Stimulated activated CD8-positive, alpha-beta memory T cell treated with anti-CD3 and anti-CD28 coated beads, Interleukin-4, amount 100 ng/mL, for 1 hour (primary cell): ENCODE measurements at places on chromosomes 5 and 9.

- no peak for DNase-seq
These were observed 454 bp downstream of the NELFB start for GRCh38 chr9:137255448-137256114.

DNA sequence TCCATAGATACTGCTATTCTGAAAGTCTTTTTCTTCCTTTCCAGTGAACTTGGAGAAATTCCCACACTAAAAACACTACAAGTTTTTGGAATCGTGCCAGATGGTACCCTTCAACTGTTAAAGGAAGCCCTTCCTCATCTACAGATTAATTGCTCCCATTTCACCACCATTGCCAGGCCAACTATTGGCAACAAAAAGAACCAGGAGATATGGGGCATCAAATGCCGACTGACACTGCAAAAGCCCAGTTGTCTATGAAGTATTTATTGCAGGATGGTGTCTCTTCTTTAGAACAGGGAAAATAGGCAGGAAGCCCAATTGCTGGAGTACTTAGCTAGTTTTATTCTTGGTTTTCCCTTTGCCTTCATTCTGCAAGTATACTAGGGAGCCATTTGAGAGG lies 29.9 kb downstream of the SKP2 start:
- no peak for DNase-seq

DNA sequence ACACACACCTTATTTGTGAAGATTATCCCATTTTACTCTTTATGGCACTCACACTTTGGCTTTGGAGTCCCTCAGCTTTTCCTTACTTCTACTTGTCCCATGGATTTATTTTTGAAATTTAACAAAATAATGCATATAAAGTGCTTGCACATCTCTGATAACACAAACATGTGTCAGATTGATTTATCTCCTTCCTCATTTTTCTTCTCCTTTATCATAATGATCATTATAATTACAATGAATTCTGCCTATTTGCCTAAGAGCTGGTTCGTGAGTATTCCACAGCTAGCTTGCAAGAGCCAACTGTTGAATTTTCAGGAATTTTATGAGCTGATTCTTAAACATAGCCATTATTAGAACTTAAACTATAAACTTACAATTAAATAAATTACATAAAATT lies 347.7 kb downstream of the CHSY3 start:
- no peak for DNase-seq

GRCh38 chr9:129934041-129934591 lies 98.9 kb downstream of the USP20 start:
- no peak for DNase-seq

- no peak for DNase-seq
These were observed 41.7 kb downstream of the SMIM15 start for GRCh38 chr5:61120534-61120933.

DNA sequence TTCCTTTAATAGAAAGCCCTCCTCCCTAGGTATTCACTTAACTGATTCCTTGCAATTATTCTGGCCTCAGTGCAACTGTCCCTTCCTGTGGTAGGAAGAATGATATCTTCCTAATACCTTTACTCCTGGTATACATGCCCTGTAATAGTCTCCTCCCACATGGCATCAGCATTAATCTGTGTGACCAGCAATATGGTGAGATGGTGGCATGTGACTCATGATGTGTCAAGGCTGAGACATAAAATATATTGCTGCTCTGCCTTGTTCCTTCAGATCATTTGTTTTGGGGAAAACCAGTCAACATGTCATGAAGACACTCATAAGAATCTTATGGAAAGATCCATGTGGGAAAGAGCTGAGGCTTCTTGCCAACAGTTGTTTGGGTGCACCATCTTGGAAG lies 149.1 kb upstream of the TRPM3 start:
- DNase-seq, result no peak

GRCh38 chr5:121783700-121784099 lies 68.0 kb upstream of the FTMT start:
- DNase-seq, result no peak

GRCh38 chr9:135369412-135369990 lies 110.1 kb upstream of the PPP1R26 start:
- DNase-seq, result no peak

DNA sequence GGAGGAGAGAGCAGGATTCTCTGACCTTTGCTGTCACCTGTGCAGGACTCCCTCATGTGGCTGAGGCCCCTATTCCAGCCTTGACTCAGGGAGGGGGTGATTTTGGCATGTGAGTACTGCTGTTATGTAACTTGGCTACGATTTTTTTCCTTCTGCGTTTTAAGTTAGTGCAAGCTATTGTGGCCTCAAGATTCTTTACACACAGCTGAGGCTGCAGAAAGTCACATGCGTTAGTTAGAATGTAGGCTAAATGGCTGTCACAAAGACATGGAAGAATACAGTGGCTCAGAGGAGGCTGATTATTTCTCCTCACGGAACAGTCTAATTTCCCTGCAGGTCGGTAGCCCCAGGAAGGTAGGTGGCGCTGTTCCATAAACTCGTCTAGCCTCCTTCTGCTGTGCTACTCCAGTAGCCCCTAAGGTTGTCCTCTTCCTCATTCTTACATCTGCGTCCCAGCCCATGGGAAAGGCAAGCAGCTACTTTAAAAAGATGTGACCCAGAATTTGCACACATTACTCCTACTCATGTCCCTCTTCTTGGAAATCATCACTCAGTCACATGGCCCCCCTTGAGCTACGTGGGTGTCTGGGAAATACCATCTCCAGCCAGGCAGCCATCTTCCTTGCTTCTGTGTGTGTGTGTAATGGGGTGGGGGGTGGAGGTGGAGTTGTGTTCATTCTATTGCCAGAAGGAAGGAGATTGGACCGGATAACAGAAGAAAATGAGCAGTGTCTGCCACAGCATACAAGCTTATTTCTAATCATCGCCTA lies 486.6 kb downstream of the CCDC171 start:
- DNase-seq, result no peak

GRCh38 chr9:137359850-137360249 lies 57.8 kb upstream of the NRARP start:
- no peak for DNase-seq

DNA sequence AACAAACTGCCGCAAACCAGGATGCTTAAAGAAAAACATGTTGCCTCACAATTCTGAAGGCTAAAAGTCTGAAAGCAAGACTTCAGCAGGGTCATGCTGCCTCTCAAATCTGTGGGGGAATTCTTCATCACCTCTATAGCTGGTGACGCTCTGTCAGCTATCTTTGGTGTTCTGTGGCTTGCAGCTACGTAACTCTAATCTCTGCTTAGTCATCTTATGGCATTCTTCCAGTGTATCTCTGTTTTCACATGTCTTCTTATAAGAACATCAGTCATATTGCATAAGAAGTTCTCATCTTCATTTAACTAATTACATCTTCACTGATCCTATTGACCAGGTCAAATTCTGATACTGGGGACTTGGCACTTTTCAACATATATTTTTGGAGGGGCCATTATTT lies 243.0 kb downstream of the CDH10 start:
- no peak for DNase-seq

DNA sequence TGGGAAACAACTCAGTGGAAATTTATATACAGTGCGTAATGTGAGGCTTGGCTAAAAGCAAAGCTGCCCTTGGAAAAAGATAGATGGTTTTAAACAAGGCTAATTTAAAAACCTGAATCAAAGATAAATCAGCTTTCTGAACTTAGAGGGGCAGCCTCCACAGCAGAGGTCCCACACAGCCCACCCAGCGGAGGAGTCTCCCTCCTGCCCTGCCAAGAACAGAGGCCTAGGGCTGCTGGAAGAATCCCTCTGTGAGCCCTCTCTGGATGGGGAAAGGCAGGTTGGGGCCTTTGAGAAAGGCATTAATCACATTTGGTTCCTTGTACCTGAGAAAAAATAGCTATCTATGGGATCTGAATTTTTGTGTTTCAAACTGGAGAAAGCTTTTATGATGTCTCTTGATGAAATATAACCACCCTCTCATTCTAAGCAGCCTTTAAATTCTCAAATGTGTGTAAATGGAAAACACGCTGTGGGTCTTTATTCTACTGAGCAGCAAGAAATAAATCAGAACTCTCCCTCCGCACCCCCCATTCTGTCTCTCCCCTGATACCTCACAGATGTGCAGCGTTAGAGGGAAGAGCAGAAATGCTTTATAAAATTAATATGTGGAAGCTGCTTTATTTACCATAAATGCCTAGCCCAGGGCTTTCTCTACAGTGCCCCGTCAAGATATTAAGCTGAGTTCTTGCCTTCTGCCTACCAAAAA lies 329.2 kb downstream of the EFNA5 start:
- no peak for DNase-seq

GRCh38 chr5:169350759-169351240 lies 49.9 kb upstream of the SLIT3 start:
- no peak for DNase-seq

GRCh38 chr9:115411516-115411915 lies 293.6 kb upstream of the TNC start:
- DNase-seq, result no peak

- no peak for DNase-seq
These were observed 9.4 kb downstream of the VDAC1 start for GRCh38 chr5:133995341-133995740.

- DNase-seq, result no peak
These were observed 11.9 kb downstream of the DELE1 start for GRCh38 chr5:141935538-141935937.

DNA sequence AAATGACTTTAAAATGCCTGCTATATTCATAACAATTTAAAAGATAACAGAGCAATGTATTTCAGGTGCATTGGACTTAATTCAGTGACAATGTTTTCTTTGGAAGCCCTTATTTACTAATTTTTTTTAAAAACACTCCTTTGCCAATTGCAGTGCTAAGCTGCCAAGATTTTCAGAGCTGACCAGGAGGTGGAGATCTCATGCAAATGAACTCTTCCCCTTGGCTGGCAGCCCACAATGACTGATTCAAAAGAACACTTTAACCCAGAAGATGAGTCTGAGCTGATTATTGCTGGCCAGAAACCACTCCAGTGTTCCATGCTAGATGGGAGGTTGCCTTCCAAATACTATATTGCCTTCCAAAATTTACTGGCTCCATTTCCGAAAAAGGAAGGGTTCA lies 128.3 kb upstream of the CCNH start:
- no peak for DNase-seq

- no peak for DNase-seq
These were observed 1062.6 kb downstream of the NR2F1-AS1 start for GRCh38 chr5:92518318-92518904.

DNA sequence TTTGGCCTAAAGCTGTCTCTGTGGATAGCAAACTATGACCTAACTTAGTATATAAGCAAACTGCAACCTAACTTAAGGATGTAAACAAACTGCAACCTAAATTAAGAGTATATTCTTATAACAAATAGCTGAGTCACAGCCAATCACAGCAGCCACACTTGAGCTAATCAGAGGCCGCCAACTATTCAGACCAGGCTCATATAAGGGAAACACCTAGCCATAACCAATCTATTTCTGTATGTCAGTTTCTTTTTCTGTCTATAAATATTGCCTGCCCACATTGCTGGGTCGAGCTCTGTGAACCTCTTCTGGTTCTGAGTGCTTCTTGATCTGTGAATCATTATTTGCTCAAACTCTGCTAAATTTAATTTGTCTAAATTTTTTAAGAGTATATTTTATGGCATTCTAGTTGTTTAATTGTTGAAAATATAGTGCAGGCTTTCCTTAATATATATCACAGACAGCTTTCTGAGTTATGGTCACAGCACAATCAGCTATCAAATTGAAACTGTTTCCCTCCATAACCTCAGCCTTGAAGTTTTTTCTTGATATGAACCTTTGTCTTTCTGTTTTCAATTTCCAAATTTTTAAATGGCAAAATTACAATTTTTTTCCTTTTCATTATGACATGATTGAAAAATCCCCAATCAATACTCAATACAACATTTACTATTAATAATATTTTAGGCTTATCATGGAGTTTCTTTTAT lies 327.1 kb upstream of the NUDT12 start:
- no peak for DNase-seq

- DNase-seq, result no peak
These were observed 185.9 kb upstream of the RASA1 start for GRCh38 chr5:87081511-87082372.

- no peak for DNase-seq
These were observed 245.4 kb downstream of the MPDZ start for GRCh38 chr9:13033959-13034693.

DNA sequence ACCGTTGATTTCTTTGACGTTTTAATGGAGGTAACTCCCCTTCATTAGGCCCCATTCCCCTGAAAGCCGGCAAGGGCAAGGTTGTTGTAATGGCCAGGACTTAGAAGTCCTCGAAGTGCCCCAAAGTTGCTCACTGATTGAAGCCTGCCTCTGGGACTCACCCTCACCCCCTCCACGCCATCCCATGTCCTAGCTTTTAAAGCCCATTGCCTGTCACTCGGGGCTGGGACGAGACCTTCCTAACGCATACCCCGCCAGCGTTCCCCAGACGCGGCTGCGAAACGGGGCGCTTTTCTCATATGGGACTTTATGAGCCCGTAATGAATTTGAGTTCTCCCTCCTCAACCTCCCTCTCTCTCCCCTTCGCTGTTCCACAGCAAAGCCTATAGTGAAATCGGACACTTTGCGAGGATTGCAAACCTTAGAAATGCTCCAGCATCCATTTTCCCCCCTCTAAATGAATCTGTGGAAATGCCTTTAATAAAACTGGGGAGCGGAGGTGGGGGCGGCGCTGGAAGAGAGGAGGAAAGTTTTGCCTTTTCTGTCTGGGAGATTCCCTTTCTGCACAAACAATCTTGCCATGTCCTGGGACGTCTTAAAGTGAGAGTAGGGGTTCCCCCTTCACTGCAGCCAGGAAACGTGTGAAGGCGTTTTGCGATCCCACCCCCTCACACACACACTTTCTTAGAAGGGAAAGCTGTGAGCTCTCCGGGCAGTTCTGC lies 1.5 kb downstream of the PAPPA start:
- DNase-seq, result no peak

DNA sequence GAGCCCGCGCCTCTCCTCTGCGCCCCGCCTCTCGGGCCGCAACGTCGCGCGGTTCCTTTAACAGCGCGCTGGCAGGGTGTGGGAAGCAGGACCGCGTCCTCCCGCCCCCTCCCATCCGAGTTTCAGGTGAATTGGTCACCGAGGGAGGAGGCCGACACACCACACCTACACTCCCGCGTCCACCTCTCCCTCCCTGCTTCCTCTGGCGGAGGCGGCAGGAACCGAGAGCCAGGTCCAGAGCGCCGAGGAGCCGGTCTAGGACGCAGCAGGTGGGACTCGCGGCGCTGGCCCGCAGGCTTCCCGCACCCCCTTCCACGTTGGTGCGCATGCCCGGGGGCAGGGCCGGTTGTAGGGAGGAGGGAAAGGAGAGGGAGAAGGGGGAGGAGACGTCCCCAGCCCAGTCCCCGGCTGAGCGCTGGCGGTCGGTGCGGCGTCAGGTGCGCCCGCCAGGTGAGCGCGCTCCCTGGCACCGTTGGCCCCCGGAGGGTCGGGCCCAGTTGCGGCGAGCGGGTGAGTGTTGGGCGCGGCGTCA lies at the start of gene OCLN:
TSS of gene OCLN (plus strand) at position 400 of the 532 bp plus-strand sequence. CDS start 11,455 bp downstream, outside the sequence.
- no peak for DNase-seq
